ENCODE measurements at places on chromosomes 2 and 18.

GRCh38 chr2:133726973-133727372 lies 158.7 kb upstream of the NCKAP5 start:
- DNase-seq: no peak

- no peak for DNase-seq
Measured at GRCh38 chr2:14751581-14751980, 119.1 kb downstream of the LRATD1 start.

DNA sequence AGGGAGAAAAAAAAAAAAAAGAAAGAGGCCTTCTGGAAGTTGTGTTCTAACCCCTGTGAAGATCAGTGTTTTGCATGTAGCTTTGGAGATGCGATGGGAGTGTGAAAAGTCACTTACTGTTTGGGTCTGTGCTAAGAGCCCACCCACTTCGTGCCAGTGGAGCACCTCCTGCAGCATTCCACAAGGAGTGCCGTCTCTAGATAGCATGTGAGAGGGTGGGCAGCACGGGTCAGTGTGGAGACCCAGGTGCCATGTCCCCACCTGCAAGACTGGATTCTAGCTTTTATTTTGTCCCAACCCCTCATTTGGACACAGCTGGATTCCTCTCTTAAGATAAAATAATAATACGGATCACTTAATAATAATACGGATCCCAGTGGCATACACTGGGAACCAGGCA lies 12.5 kb upstream of the TMEM185B start:
- no peak for DNase-seq

DNA sequence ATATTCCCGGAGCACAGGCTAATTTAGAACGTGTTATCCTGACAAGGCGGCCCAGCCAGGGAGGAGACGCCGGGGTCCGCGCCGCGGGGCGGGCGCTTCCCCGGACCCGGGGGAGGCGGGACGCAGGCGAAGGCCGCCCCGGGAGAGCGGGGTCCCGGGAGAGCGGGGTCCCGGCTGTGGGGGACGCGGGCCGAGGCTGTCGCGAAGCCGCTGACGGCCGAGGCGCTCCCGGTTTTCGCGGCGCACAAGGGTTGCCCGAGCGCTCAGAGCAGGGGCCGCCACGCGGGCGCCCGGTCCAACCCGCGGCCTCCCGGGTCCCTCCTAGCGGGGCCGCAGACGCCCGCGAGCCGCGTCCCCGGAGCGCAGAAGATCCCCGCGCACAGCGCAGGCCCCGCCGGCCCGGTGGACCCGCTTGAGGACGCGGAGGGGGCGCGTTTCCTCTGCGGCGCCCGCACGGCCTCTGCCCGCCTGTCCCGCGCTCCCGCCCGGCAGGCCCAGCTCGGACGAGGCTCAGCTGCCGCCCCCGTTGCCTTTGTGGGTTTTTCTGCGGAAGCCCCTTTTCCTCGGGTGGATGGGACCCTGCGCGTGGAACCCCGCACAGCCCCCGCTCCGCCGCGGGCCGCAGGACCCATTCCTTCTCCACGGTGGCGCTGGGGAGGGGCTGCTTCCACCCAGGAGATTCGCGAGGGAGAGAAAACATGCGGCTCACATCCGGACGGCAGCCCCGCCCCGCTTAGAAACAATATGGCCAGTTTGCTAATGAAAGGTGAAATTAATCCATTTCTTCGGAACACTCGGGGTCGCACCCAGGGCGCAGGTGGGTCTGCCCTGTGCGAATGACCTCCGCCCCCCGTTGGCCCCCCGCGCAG lies 9.6 kb upstream of the KCNG2 start:
- peak; percentile 83 for DNase-seq

- DNase-seq: no peak
Measured at GRCh38 chr2:31698722-31699121, 118.0 kb upstream of the SRD5A2 start.

GRCh38 chr18:261398-262073 lies 6.3 kb downstream of the THOC1 start:
- DNase-seq: no peak

Measured in upper lobe of left lung (tissue), 6 donors.